ENCODE measurements at places on chromosomes 2 and 18.

- DNase-seq: no peak
These were observed 112.4 kb upstream of the CAB39 start for GRCh38 chr2:230600285-230600684.

- DNase-seq: no peak
These were observed 168.2 kb downstream of the NEDD4L start for GRCh38 chr18:58212274-58212673.

- DNase-seq: no peak
These were observed 46.6 kb upstream of the TPO start for GRCh38 chr2:1366546-1367134.

DNA sequence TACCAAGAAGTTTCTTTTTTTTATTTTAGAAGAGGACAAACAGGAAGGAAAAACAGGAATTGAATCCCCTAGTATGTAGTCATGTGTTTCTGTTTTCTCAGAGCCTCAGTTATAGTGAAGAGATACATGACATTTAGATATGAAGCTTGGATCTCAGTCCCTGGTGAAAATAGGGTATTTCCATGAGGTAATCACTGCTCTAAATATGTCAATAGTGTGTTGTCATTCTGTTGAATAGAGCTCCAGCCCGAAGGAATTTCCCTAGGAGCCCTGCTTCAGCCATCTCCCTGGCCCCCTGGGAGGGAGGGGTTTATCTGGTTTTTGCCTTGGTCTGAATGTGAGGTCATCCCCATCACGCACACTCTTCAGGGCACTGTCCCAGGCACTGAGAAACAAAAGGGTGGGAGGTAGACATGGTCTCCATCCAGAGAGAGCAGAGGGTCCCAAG is 47.1 kb upstream of the REL start:
- no peak for DNase-seq

DNA sequence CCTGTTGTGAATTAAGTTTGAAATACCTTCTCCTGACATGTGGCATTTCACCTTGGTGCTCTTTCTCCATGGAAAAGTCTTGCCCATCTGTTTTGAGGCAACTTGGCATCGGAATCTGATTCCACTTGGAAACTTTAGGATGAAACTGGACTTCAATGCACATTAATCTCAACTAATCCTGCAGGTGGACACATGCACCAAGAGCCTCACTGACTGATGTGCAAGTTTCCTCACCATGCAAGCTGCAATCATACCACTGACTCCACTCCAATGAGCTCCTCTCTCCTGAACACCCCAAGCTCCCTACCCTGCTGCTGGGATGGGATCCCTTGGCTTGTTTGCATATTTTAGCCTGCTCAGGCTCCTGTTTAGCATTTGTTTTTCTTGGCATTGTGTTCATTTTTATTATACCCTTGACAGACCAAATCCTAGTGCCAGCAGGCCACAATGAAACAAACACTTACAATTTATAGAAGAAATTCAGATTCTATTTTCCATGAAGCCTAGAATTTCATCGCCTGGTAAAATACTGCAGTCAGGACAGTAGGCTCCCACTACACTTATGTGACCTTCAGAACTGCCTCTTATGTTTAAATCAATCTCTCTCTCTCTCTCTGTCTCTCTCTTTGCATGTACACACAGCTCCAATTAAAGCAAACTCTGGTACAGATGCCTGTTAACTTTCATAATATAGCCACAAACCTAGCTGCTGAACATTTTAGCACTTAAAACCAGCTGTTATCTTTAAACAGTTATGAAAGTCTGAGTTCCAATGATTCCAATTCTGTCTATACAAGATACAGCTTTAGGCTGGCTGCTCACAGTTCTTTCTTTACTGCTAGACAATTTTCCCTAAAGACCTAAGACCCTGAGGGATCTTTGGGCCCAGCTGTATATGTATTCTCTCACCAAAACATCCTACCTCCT is 141.5 kb downstream of the OSR1 start:
- no peak for DNase-seq

- DNase-seq: no peak
These were observed 121.8 kb upstream of the ZBTB14 start for GRCh38 chr18:5417342-5417741.

DNA sequence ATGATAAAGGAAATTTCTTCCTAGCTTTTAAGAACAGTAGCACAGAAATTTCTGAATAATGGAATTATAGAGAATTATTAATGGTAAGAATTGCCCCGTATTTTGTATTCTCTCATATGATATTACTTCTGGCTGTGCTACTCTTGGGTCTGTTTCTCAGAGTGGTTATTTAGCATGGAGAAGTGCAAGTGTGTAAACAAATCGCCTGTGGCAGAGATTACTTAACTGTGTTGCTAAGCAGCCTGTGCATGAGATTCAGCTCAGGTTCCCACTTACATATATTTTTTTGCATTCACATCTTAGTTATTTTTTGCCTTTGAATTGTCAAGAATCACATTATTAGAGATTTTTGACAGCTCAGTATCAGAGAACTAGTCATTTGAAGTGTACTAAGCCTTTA is 80.1 kb upstream of the NFATC1 start:
- no peak for DNase-seq
